ENCODE measurements at places on chromosomes 3 and 15.
A peak's percentile ranks its signal among the peaks of the same experiment; 100 is the strongest.

DNA sequence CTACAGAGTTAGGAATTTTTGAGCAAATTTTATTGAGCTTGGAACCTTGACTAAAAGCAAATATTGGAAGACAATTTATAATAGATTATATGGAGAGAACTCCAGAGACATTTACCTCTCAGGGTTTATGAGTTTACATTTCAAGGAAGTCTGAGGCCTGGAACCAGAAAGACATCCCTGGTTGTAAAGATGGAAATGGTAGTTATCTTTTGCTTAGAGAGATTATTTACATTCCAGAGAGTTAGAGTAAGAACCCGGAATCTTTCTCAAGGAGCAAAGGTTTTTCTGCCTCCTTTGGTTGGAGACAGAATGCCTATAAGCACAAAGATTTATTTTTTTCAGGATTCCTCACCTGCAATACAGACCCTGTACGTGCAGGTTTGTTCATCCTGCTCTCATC lies 458.1 kb downstream of the TBL1XR1 start:
- no peak for DNase-seq

DNA sequence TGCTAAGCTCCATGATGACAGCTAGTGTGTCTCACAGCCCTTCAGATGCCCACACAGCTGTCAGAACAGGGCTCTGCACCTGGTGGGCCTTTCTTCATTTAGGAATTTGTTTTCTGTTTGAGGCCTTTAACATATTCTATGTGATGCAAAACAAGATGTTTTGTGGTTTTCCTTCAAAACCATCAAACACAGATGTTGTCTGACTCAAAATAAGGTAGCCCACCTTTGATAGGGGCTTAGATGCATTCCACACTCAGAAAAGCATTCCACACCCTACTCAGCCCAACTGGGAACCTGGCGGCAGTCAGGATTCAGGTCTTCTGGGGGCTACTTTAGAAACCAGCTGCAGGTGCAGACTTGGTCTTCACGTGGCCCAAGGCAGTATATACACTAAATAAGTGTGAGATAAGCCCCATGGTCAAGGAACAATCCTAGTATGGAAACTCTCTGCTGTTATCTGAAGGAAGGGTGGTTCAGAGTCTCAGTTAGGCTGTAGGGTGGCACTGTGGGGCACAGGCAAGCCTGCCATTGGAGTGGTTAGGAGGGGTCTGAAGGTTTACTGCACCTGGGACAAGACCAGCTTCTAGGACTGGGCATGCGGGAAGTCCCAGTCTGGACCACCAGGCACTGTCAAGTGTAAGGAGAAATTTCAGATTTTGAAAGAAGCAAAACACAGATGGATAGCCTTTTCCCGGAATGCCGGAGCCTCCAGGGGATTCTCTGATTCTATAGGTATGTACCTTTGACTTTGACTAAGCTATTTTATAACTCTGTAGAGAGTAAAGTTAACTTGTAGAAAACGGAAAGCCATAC lies 20.1 kb downstream of the LRRC2 start:
- DNase-seq: no peak

GRCh38 chr15:63971427-63971805 lies 74.9 kb downstream of the DAPK2 start:
- no peak for DNase-seq

- no peak for DNase-seq
Observed at GRCh38 chr3:59084583-59084982, 34.8 kb upstream of the CFAP20DC start.

- peak; percentile 61 for DNase-seq
Observed at GRCh38 chr3:10758304-10759037, 57.6 kb upstream of the SLC6A11 start.

DNA sequence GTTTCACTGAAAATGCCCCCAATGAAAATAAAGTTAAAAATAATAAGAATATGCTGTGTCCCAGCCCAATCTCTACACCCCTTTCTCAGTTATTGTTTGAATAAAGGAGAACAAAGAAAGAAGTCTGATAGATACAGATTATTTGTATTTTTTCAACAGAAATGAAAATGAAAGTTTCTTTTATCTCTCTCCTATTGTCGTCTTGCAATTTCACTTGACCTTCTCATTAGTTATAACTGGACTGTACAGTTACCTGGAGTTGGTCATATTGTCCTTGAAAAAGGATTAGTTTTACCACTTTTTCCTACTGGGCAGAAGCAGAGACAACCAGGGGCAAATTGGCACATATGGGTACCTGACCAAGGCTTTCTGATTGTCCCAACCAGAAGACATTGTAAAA lies 440.0 kb downstream of the PDCD6IP start:
- DNase-seq: no peak

GRCh38 chr3:168030577-168030976 lies 65.1 kb downstream of the GOLIM4 start:
- peak; percentile 29 for DNase-seq

GRCh38 chr3:11088831-11089230 lies 65.5 kb upstream of the HRH1 start:
- DNase-seq: no peak

- no peak for DNase-seq
Observed at GRCh38 chr15:60572541-60573421, 93.8 kb upstream of the ICE2 start.

DNA sequence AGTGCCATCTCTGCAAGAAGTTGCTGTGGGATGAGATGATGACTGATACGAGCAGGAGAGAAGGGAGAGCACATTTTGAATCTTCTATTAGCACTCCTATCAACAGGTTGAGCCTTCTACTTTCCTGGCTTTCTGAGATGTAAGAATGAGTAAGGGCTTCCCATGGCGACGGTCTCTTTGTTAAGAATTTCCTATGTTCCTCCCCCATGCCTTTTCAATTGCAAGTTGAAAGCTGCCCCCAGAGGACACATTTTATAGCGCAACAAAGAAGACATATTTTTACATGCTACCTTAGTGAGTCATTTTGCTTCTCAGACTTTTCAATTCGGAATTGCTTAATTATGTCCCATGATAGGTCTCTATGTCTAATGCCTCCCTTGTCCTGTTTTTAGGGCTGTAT lies 71.3 kb upstream of the LRTM1 start:
- DNase-seq: no peak

- peak; percentile 18 for DNase-seq
Observed at GRCh38 chr3:52176951-52177700, 20.8 kb upstream of the ALAS1 start.

GRCh38 chr3:45617430-45618080 lies 23.0 kb downstream of the LIMD1 start:
- DNase-seq: no peak
